ENCODE measurements at places on chromosomes 11 and 22.

DNA sequence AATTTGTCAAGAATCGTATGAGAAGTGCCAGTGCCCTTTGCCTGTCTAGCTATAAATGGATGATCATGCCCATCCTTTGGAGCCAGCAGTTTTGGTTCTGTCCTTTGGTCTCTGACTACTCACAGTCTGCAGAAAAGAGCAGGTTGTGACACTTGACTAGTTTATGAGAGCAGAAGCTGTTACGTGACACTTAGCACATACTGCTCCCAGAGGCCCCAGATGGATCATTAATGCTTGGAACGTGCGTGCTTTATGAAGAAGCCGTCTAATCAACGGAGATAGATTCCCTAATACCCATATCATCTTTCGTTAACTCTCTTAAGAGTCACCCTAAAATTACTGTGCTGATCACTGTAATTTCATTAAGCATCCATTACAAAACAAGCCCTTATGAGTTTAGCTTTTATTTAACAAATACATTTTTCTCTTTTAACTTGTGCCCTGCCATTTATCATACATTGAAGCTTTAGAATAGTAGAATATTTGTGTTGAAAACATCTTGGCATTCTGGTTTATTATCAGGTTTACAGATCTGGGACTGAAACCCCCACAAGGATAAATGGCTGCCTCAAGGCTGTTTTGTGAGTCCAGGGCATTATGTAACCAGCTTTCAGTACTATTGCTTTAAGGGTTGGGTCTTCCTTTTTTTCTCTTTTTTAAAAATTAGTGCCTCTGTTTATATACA, 47.0 kb upstream of the ADORA2A start:
- no peak for DNase-seq

DNA sequence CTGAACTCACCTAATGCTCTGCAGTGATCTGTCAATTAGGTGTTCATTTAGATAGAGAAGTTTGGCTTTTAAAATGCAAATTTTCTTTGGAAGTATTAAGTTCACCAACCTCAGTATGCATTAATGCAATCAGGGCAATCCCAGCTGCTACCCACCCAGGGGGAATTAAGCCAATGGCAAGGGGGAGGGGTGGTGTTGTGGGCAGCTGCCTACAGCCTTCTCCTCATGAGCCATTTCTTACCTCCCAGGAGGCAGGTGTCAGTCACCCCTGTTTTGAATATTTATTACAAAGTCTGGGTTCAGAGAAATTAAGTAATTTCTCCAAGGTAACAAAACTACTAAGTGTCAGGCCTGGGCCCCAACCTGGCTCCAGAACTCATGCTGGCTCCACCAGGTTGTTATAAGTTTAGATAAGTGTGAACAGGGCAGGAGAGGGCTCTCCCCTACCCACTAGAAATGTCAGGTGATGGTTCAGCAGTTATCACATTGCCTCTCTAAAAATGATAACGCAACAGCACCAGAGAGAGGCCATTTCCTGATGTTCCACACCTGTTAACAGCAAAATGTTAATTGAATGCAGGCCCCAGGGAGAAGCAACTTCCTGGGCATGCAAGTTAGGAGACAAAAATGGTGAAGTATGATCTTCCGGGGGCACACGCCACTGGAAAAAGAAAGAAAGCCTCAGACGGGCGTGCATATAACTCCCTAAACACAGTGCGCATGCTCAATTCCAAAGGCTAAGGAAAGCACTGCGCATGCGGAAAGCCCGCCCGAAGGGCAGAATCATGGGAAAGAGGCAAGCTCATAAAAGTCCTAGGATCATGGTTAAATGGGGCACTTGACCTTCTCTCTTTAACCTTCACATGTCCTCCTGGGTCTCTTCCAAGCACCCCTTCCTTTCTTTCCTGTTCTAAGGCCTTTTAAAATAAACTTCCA, 35.4 kb upstream of the GNAZ start:
- DNase-seq: no peak

- DNase-seq: peak; percentile 95
Observed at GRCh38 chr11:28674433-28675103, 566.4 kb downstream of the METTL15 start.

GRCh38 chr22:42317008-42317407, 46.6 kb upstream of the TCF20 start:
- DNase-seq: no peak

DNA sequence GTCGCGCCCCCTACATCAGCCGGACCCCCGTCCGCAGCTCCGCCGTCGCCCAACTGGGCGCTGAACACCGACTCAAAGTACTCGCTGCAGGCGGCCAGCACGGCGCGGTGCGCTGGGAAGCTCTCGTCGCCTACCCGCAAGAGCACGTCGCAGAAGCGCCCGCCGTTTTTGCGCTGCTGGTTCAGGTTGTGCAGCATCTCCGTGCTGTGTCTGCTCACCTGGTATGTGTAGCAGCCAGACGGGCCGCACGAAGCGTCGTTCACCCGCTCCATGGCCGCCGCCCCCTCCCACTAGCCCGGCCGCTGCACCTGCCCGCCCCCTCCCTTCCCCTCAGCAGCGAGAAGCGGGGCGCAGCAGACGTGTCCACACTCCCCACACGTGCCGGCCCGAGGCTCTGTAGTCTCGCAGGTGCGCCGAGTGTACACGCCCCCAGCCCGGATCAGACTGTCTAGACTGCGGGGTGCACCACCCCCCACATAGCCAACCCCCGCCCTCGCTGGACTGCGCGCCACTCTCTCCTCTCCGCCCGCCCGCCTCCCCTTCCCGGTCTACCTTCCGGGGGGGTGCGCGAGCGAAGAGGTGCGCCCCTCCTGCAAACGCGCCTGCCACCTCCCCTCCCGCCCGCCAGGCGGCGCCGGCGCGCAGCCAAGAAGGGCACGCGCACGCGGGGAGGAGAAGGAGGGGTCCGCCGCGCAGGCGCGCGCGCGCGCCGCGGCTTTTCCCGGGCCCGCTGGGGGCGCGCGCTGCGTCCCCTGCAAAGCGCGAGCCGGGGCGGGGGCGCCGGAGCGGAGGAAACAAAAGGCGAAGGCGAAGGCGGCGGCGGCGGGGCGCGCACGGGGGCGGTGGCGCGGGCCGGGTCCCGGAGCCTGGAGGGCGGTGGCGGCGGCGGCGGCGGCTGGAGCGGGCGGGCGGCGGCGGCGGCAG, 553 bp downstream of the PATZ1 start:
- peak; percentile 79 for DNase-seq

DNA sequence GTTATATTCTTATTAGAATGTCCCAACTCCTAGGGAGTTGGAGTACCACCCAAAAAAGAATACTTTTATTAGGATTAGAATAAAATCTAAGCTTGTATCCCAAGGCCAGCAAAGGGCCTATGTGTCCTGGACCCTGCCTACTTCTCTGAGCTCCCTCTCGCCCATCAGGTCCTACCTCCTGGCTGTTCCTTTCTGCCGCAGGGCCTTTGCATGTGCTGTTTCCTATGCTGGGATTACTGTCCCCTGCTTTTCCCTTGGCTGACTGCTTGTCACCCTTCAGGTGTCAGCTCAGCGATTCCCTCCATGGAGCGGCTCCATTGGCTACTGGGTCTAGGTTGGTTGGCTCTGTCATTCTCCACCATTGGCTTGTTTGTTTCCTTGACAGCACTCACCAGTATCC, 13.4 kb downstream of the MYO7A start:
- no peak for DNase-seq

DNA sequence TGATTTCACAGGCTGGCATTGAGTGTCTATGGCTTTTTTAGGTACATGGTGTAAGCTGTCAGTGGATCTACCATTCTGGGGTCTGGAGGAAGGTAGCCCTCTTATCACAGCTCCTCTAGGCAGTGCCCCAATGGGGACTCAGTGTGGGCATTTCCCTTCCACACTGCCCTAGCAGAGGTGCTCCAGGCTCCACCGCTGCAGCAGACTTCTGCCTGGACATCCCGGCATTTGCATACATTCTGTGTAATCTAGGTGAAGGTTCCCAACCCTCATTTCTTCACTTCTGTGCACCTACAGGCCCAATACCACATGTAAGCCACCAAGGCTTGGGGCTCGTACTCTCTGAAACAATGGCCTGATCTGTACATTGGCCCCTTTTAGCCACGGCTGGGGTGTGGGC, 78.3 kb downstream of the RNF169 start:
- DNase-seq: no peak

DNA sequence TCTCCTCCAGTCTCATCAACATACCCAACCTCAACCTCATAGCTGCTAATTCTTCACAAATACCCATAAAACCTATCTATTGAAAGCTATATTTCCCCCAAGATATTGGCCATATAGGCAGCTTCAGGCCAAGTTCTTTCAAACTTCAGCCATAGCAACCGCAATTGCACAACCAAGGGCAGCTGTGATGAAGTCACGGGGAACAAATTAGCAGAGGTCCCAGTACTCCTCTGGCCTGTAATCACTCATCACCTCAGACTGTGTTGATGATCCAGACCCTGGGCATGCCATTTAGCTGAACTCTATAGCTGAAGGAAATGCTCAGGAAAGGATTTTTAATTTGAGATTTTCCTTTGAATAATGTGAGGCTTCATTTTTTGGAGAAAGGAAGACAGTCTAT, 84.1 kb downstream of the SLC1A2 start:
- DNase-seq: peak; percentile 44

GRCh38 chr11:72045849-72046248, 34.5 kb downstream of the NUMA1 start:
- no peak for DNase-seq

DNA sequence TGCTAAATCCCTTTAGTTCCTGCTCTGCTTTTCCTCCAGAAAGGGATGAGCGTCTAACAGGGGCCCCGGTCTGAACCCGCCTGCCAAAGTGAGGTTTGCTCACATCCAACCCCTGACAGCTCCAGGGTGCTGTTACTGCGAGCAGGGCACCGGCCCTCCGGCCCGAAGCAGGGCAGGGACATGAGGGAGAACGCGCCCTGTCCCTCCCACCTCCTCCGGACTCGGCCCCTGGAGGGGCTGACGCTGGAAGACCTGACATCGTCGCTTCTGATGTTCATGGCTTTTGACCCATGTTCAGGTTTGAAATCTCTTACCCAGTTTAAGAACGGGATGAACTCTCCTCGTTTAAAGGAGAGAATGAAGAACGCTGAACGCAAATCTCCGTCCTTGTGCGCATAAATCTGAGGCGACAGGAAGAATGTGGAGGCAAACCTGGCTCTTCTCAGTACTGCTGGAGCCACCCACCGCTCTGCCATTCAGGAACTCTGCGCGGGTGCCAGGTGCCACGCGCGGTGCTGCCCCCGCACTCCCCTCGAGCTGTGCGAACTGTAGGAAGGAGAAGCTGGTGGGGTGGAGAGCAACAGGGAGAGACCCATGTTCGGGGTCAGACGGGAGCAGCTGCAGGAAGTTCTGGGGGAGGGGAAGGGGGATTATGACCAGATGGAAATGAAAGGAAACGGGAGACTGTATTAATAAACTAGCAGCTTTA, 826 bp upstream of the EEF1G start:
- peak; percentile 46 for DNase-seq

- no peak for DNase-seq
Observed at GRCh38 chr11:102316346-102316904, 859 bp upstream of the BIRC3 start.

GRCh38 chr11:100612766-100613165, 74.3 kb upstream of the ARHGAP42 start:
- peak; percentile 63 for DNase-seq

- DNase-seq: no peak
Observed at GRCh38 chr11:128451652-128452470, 135.5 kb downstream of the ETS1 start.

DNA sequence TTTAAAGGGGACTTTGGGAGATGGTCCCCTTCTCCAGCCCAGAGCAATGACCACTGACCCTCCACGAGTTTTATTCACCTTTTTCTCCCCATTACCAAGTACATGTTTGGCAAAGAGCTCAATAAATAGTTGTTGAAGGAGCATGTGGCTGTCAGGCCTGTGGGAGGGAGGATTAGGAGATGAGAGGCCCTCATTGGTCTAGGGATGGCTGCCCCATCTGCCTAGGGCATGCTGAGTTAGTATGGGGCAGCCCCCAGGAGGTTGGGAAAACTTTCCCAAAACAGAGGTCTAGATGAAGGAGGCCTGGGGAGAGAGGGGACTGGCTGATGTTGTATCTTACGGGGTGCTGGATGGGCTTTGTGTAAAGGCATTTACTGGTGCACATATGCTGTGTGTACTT, 10.6 kb downstream of the MAFF start:
- DNase-seq: no peak

DNA sequence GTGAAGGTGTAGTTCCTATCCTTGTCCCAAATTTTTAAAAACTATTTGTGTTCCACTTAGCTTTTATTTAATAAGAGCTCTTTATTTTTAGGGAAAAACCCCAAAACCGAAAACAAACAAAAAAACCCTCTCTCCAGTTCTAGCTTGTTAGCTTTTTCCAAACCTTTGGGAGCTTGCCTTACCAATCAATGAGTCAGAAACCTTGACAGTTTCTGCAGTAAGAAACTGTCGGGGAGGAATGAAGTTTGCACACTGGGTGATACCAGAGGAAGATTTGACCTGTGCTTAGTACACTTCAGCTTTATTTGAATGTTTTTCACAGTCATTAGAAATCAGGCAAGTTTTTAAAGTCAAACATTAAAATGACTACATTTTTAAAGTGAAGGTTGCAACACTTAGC, 105.0 kb downstream of the FAT3 start:
- peak; percentile 58 for DNase-seq

- peak; percentile 99 for DNase-seq
Observed at GRCh38 chr11:12693479-12694182, 19.4 kb downstream of the TEAD1 start.

GRCh38 chr11:11499300-11499699, 122.5 kb downstream of the GALNT18 start:
- DNase-seq: no peak

All from EH (cell line).